A172 (cell line): ENCODE measurements at places on chromosomes 13 and 19. TPM values are rescaled to one million over a fixed set of nuclear protein-coding genes. Genes with fewer than 3 reads are reported as not detected.

DNA sequence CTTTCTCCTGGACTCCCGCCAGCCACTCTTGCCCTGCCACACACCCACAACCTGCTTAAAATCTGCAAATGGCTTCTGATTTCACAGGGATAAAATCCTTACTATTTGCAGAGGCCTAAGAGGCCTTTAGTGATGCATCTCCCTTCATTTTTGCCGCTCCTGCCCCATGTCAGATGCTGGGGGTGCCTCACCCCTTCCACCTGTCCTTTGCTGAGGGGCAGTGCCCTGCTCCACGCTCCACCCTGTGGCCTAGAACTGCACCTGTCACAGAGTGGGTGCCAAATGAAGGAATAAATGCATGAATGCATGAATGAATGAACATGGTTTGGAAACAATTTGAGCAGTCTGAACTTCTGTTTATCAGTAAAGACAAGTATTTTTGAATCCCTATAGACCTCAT lies 34.1 kb upstream of the UQCRFS1 start:
- DNase-seq = no peak

DNA sequence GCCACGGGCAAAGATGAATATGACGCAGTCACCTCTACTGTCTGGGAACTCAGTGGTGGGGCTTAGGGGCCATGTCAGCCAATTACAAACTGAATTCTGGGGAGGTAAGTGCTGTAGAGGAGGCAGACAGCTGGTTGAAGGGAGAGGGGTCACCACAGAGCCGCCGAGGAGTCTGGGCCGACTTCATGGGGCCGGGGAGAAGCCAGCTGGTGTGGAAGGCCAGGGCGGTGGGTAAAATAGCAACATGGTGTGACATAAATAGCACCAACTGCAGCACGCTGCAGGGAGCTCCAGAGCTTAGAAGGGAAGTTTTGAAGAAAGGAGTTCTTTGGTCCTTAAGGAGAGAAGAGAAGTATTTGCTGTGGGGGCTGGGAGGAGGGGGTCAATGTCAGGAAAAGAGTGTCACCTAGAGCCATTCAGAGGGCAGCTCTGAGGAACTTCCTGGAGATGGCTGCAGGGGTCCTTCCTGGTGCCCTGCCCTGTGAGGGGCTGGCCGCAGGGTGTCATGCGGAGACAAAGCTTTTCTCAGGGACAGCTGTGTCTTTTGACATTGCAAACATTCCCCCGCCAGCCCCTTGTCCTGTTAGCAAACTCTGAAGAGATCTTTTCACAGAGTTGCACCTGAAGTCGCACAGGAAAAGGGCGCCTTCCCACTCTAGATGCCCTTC lies 6.4 kb downstream of the METTL21C start:
- DNase-seq = no peak

DNA sequence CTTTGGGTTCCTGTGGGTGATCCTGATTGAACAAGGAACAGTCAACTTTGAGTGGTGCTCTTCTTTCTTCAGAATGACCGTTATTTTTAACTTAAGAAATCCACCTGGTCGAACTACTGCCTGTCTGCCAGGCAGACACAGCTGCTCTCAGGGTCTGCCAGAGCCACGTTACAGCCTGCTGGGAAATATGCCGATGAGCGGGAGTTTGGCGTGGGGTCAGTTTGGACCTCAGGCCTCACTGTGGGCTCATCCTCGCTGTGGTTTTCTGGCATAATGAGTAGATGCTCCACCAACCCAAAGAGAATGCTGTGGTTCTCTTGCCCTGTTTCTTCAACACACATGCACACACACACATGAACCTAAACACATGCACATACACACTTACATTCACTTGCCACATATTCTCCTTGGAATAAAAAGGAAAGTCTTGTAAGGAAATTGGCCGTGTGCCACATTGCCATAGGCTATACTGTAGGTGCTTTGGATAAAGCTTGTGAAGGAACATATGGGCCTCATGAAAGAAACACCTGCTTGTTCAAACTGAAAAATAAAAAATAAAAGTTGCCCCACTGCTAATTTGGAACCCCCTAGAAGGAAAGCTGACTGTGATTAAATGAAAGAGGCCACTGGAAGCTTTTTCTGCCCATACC lies 598.7 kb upstream of the KLF12 start:
- DNase-seq = no peak

- no peak for DNase-seq
Observed at GRCh38 chr19:16369664-16370576, 45.3 kb downstream of the KLF2 start.

The TRPC4 gene
- 0.26 and 0.46 TPM in 2 replicates for total RNA-seq
